Ureter (tissue), 1 donor: ENCODE measurements at places on chromosomes 5 and 9. TPM values are rescaled to one million over a fixed set of nuclear protein-coding genes. Genes with fewer than 3 reads are reported as not detected.

GRCh38 chr5:126443374-126443851, 20.2 kb downstream of the GRAMD2B start:
- DNase-seq: no peak

DNA sequence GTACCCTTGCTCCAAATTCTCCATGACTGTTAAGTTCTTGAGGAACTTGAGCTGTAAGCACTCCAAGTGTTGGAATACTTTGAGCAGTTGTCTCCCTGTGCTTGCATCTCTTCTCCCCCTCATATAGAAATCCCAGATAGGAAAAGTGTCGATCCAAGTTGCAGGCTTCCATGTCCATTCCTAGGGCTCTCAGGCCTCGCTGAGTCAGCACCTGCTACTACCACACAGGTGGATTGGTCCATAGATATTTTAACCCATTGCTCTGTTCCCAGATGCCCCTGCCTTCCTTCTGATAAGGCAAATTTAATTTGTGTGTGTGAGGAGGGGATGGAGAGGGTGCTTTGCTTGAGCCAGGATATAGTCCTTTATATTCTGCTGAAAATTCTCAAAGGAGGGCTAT, 95.8 kb downstream of the PIP5K1B start:
- no peak for DNase-seq

PTPRD gene
- total RNA-seq: 20.9 TPM

GRCh38 chr9:5665059-5665458, 36.2 kb downstream of the RIC1 start:
- DNase-seq: no peak

DBH gene
- not detected for total RNA-seq

DNA sequence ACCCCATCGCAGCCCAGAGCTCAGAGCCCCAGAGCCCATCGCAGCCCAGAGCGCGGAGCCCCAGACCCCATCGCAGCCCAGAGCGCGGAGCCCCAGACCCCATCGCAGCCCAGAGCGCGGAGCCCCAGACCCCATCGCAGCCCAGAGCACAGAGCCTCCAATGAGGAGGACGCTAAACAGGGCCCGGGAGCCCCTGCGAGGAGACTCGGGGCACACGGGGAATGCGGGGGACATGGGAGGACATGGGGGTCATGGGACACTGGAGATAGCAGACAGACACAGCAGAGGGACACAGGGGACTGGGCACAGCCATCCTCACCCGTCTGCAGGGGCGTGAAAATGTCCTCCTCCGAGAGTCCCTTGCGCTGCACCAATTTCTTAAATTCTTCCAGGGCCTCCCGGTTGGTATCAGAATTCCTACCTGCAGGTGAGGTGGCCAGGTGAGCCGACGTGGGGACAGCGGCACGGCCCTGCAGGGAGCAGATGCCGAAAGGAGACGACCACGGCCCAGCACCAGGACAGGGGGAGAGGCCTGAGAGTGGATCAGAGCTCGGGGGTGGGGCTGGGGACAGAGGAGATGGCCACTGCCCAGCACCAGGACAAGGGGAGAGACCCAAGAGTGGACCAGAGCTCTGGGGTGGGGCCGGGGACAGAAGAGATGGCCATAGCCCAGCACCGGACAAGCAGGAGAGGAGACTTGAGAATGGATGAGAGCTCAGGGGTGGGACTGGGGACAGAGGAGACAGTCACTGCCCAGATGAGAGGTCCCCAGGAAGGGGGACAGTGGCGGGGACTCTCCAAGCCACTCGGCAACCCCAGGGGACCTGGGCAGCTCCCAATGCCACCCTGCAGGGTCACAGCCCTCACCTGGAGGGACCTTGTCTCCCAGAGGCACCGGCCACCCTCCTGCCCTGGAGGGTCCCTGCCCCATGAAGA, 2.8 kb downstream of the OBP2B start:
- peak; percentile 36 for DNase-seq

GRCh38 chr9:105860516-105860915, 166.2 kb downstream of the TMEM38B start:
- DNase-seq: no peak

- DNase-seq: no peak
Observed at GRCh38 chr5:14415024-14415697, 166.4 kb upstream of the OTULINL start.

GRCh38 chr9:124297551-124297901, 39.8 kb downstream of the NEK6 start:
- DNase-seq: peak; percentile 72

GRCh38 chr5:91135475-91136248, 247.5 kb downstream of the ARRDC3 start:
- no peak for DNase-seq

- no peak for DNase-seq
Observed at GRCh38 chr5:5066276-5067186, 73.6 kb upstream of the ADAMTS16 start.

MBLAC2 gene
- total RNA-seq: 7.8 TPM
